Activated naive CD4-positive, alpha-beta T cell treated with anti-CD3 and anti-CD28 coated beads, Interleukin-2, amount 10 ng/mL, durations not matched to agents 5 hours and 36 hours (primary cell): ENCODE measurements at places on chromosomes 12 and 14. TPM values are rescaled to one million over a fixed set of nuclear protein-coding genes. Genes with fewer than 3 reads are reported as not detected.

EVL gene
- total RNA-seq, result 1,018 TPM

HSP90AA1 gene
- 388 TPM for total RNA-seq

PZP gene
- total RNA-seq, result not detected

RNF212B gene
- not detected for total RNA-seq

SLCO1B1 gene
- not detected for total RNA-seq

TAS2R14 gene
- total RNA-seq, result 1.6 TPM

AQP5 gene
- not detected for total RNA-seq

OAS2 gene
- 126 TPM for total RNA-seq

KRT71 gene
- not detected for total RNA-seq

OR6C4 gene
- not detected for total RNA-seq

KRT73 gene
- total RNA-seq, result 4.5 TPM
